ENCODE measurements at places on chromosomes 12 and 14.

- DNase-seq, result no peak
These were observed 11.1 kb upstream of the ATXN7L3B start for GRCh38 chr12:74526535-74526934.

DNA sequence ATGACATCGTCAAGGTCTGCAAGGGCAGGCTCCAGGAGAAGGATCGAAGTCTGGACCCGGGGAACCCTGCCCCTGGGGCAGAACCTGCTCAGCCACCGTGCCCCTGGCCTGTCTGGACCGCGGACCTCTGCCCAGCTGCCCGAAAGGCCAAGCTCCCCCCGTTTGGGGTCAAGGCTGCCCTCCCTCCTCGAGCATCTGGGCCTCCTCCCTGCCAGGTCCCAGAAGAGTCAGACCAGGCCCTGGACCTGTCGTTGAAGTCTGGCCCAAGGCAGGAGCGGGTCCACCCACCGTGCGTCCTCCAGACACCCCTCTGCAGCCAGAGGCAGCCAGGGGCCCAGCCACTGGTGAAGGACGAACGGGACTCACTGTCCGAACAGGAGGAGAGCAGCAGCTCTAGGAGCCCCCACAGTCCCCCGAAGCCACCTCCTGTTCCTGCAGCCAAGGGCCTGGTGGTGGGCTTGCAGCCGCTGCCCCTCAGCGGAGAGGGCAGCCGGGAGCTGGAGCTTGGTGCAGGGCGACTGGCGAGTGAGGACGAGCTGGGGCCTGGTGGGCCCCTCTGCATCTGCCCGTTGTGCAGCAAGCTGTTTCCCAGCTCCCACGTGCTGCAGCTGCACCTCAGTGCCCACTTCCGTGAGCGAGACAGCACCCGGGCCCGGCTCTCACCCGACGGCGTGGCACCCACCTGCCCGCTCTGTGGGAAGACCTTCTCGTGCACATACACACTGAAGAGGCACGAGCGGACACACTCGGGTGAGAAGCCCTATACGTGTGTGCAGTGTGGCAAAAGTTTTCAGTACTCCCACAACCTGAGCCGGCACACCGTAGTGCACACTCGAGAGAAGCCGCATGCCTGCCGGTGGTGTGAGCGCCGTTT is 856 bp downstream of the ZBTB42 start:
- no peak for DNase-seq

DNA sequence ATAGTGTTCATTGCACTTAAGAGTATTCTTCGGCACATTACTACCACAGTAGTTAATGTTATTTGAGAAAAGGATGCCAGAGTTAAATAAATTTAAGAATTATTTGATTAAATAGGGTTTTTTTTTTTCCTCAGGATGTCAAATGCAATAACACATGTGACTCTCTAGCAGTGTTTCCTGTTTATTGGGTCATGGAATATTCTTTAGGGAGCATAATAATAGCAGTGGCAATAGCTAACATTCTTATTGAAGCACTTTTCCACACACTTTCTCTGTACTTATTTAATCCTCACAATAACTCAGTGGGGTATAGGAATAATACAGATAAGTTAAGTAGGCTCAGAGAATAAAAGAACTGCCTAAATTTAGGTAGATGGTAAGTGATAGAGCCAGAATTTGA is 44.3 kb downstream of the SCYL2 start:
- no peak for DNase-seq

DNA sequence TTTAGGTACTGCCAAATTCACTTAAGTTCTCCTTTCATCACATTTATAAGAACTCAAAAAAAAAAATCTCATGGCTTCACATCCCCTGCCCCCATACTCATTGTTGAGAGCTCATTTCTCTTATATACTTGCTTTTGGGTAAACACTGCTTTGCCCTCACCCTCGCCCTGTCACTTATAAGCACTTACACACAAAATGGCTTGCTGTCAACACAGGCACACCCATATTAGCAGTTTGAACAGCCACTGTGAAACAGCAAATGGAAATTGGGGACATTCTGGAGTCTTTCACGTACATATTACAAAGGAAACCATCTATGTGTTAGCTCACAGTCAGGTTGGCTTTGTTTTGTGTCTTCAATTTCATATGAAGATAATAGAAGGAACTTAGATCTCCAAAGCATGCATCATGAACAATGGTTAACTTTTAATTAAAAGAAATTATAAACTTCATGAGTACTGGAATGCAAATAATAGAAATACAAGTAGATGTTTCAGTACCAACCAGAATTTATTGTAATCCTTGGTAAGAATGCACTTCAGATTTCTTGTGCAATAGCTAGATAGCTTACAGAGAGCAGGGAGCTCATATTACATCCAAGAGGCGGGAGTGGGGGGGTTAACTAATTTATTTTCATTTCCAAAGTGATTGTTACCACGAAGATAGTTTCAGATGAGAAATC is 272.2 kb downstream of the ALG10B start:
- DNase-seq, result no peak

DNA sequence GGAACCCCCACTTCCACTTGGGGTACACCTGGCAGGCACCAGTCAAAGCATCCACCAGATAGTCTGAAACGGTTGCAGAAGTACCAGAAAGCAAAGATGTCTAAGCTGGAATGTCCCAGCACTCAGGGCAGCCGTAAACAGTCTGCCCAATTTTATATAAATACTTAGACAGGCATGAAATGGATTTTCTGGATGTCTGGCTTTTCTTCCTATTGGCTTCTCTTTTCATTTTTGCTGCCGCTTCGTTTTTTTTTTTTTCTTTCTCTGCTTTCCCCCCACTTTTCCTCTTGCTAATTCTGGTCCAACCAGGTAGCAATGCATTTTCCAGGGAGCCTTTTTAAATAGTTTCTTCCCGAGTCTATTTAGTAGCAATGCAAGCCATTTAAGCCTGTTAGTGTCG is 167.7 kb downstream of the GCH1 start:
- DNase-seq, result no peak

GRCh38 chr12:124557518-124558223 is 9.7 kb downstream of the NCOR2 start:
- DNase-seq, result no peak

DNA sequence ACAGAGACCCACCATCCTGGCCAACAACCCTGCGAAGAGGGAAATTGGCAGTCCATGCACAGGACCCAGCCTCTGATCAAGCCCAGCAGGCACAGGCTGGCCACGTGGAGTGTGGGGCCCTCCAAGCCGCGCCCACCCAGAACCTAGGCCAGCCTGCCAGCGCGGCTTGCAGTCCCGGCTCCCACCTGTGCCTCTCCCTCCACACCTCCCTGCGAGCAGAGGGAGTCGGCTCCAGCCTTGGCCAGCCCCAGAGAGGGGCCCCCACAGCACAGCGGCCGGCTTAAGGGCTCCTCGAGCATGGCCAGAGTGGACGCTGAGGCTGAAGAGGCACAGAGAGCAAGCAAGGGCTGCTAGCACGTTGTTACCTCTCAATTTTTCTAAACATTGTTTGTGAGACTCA is 373.4 kb downstream of the NELL2 start:
- no peak for DNase-seq

DNA sequence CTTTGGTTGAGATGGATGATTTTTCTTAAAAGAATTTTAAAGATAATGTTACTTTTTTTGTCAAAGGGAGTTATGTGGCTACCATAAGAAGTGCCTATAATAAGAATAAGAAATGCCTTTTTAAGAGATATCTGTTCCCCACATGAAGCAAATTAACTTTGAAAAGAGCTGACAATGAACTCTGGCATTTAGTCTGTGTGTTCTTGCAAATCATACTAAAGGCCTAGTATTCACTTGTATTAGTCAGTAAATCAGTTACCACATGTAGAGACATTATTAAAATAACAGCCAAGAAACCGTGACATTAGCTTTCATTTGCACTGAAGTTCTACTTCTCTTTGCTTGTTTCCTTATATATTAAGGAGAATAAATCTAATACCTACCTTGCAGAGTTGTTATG is 296.3 kb downstream of the CCDC91 start:
- no peak for DNase-seq

- DNase-seq, result no peak
These were observed 3.7 kb upstream of the C14orf132 start for GRCh38 chr14:96035456-96035855.

DNA sequence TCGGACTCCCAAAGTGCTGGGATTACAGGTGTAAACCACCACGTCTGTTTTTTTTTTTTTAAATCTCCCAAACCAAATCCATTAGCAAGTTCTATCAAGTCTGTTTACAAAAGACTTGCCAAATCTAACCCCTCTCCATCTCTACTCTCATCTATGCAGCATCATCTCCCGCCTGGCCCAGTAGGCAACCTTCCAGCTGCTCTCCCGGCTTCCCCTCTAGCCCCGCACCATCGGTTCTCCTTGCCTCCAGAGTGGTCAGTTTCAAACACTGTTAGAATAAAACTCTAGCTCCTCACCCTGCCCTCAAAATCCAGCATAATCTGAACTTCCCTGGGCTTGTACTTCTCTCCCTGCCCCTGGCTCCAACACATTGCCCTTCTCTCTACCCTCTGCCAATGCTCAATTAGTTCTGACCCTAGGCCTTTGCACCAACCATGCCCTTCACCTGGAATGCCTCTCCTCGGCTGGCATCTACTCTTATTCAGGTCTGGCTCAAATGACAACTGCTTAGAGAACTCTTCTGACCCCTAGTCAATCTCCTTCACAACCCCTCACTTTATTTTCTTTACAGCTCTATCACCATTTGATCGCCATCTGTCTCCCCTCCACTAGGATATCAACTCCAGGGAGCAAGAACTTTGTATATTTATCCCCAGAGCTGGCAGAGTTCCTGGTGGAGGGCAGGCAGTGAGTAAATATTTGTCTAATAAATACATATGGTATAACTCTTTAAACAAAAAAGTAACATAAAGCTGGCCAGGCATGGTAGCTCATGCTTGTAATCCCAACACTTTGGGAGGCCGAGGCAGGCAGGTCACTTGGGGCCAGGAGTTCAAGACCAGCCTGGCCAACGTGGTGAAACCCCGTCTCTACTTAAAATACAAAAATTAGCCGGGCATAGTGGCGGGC is 4.9 kb downstream of the WSB2 start:
- DNase-seq, result no peak

- peak; percentile 50 for DNase-seq
These were observed 125.0 kb upstream of the FUT8 start for GRCh38 chr14:65287264-65288131.

DNA sequence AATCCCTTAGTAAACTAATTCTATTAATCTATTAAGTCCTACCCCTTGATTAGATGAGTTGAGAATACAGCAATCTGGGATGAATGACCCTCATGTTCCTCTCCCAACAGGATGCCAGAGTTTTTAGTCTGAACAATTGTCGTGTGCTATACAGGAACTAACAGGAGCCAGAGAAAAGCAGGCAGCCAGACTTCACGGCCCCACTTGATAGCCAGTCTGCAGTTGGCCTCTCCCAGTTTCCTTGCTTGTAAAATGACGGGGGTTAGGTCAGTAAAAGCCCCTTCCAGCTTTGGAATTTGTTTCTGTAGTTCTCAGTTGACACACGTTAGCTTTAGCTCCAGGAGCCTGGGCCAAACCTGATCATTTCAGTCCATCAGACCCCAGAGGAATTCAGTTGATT is 266.8 kb upstream of the FKBP4 start:
- DNase-seq, result no peak

DNA sequence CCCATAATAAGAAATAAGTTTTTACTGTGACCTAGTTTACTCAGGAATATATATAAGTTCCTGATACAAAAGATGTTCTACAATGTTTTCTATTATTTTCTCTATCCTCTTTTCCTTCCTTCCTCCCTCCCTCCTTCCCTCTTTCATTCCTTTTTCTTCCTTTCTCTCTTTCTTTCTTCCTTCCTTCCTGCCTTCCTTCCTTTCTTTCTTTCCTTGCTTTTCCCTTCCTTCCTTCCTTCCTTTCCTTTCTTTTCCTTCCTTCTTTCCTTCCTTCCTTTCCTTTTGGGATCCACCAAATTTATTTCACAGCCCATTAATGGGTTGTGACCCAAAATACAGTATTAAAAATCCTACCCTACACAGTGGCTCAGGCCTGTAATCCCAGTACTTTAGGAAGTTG is 3.9 kb upstream of the VDR start:
- no peak for DNase-seq

DNA sequence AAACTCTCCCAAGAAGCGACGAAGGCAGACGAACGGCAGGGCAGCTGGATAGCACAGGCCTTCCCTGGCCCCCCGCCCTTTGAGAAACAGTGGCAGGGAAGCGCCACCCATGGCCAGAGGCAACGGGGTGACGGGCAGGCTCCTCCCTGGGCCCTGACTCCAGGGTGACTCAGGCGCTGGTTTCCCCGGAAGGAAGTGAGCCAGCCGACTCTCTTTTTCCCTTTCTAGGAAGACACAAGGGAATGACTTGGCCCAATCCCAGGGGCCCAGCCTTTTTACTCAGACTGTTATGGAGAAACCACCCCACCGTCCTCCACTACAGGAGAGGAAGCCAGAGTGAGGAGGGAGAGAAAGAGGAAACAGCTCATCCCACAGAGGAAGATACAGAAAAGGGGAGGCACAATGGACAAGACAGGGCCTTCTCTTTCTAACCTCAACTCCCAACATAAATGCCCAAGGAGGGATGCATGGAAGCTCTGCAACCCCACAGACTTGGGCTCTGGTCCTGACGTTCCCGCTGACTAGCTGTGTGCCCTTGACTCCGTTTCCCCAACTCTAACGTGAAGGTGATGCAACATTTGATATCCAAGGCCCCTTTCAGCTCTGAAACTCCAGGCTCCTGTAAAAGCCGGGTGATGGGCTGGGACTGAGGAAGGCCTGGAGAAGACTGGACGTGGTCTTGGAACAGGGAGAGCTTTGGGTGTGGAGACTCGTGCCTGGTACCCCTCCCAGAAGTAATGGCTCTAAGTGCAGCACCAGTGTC is 27.9 kb downstream of the ACTN1 start:
- no peak for DNase-seq

GRCh38 chr14:60430276-60430675 is 55.6 kb downstream of the C14orf39 start:
- no peak for DNase-seq

- DNase-seq, result no peak
These were observed 33.8 kb upstream of the PWP1 start for GRCh38 chr12:107651571-107652449.

Data from activated CD4-positive, alpha-beta T cell treated with anti-CD3 and anti-CD28 coated beads, Interleukin-2, amount 50 U/mL, for 24 hours (primary cell).